T1000 (cell line): ENCODE measurements at places on chromosomes 16 and 17.

- no peak for DNase-seq
Measured at GRCh38 chr17:55735731-55736405, 13.2 kb upstream of the TMEM100 start.

GRCh38 chr16:53912155-53912554 is 208.2 kb downstream of the FTO start:
- no peak for DNase-seq

- no peak for DNase-seq
Measured at GRCh38 chr17:62180772-62181171, 115.7 kb upstream of the MED13 start.

DNA sequence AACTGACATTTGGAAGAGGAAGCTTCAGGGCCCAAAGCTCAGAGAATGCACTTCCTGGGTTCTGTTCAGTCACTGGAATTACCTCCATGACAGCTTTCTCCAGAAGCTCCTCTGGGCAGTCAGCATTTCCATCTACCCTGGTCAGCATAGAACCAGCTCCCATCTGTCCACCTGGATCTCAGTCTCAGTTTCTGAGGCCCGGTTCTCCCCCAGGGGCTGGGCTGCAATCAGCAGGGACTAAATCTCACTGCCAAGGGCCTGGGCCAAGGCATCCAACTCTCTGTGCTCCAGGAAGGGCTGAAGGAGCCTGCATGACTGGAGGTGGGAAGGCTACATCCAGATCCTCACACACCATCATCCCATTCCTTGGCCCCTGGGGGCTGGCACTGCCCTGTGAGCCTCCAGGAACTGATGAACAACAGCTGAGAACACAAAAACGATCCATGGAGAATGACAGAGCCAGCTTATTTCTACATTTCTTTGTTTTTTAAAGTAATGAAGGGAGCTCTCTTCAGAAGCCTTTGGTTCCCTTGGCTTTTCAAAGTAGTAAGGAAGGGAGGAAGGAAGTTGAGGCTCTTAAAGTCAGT is 66.3 kb upstream of the MRTFB start:
- DNase-seq: no peak

- no peak for DNase-seq
Measured at GRCh38 chr17:74637265-74637664, 13.7 kb upstream of the CD300E start.

DNA sequence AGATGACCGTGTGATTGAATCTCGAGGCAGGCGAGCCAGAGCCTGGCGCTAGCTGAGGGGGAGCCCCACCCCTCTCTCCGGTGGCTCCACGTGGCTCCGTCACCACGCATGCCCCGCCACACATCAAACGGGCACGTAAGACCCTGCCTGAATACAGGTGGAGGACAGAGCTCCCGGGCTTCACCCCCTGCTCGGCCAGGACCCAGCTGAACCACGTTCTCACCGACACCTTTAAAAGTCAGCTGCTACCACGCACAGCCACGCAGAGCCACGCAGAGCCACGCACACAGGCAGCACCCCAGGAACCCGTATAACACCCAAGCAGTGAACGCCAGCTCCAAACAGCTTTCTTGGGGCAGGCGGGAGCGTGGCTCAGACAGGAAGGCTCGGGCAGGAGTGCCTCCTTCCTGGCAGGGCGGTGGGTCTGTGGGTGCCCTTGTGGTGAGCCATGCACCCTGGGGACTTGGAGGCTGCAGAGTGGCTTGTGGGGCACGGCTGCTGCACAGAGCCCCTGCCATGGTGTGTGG is 4.4 kb downstream of the TMEM204 start:
- no peak for DNase-seq

- DNase-seq: no peak
Measured at GRCh38 chr16:55498101-55498500, 10.8 kb upstream of the LPCAT2 start.

DNA sequence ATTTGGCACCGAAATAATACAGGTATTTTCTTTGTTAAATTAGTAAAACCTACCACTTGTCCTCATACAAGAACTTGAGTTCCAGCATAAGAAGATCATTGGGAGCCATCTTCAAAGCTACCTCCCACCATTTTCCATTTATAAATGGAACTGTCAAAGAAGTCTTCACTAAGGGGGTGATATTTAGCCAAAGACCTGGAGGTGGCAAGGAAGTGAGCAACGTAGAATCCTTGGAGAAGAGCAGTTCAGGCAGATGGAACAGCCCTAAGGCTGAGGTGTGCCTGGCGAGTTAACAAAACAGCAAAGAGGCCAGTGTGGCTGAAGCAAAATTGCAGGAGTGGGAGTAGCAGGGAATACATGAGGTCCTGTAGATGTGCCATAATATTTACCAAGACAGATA is 1.8 kb downstream of the KCNJ16 start:
- no peak for DNase-seq

- no peak for DNase-seq
Measured at GRCh38 chr16:65125322-65125721, 3.5 kb upstream of the CDH11 start.

GRCh38 chr17:80981062-80981902 is 10.4 kb upstream of the CHMP6 start:
- no peak for DNase-seq

GRCh38 chr17:16927641-16928321 is 44.1 kb downstream of the TNFRSF13B start:
- no peak for DNase-seq

DNA sequence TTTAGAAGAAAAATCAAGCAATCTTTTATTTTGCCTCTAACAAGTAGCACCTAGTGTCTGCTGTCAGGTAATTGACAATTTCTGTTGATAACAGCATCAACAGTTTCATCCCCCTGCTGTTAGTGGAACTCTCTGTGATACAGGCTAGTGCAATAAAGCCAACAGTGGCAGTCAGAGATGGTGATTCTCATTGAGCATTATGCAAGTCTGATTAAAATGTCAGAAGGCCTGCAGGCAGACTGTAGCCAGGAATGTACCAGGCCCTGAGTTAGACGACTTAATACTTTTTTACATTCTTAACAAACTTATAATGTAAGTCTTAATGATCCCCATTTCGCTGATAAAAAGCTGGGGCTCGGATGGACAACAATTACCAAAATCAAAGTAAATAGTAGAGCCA is 14.6 kb downstream of the CYLD start:
- DNase-seq: no peak

- no peak for DNase-seq
Measured at GRCh38 chr17:80961541-80962330, 29.9 kb upstream of the CHMP6 start.

DNA sequence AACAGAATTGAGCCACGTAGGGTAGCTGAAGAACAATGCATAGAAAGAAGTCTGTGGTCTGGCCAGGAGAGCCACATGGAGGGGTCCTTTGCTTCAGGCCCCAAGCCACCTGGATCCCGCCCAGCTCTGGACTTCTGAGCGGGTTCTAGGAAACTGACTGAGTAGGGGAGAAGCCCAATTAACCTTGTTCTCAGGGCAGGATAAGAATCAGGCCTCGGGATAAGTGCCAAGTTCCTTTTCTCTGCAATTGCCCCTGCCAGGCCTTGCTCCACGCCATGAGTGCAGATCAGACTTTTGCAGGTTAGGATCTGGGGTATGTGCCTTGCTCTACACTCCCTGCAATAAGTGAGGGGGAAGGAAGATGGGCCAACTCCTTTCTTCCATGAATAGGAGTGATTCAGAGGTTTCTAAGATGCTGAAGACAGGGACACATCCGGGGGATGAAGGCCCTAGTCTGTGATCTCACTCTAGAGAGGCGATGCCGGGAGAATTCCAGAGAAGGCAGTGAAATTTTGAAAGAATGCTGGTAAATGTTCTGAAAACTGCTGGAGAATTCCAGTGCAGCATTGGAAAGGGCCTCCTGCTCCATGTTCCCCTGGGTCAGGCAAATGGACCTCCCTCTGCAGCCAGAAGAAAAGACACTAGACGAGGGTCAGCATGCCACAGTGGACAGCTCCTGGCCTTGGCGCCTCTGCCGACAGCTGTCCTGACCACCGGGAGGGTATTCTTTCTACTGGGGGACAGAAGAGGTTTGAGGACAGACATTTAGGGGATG is 5.8 kb downstream of the NEUROD2 start:
- DNase-seq: no peak

- DNase-seq: no peak
Measured at GRCh38 chr17:37019117-37019740, 70.5 kb downstream of the AATF start.

DNA sequence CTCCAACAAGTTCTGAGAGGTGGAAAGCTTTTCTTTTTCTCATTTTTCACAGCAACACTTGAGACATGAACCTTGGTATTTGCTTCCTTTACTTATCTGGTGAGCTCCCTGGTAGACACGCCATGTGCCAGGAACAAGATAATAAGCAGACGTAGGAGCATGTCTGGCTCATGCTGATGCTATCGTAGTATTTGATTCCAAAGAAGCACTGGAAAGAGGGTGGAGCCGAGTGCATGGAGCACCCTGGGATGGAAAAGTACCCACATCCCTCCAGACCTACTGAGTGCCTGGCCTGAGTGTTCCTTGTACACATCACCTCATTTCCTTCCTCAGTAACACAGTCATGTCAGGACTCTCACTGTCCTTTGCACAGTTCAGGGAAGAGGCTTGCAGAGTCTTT is 231.0 kb downstream of the CBLN1 start:
- DNase-seq: no peak

GRCh38 chr16:84823484-84823883 is 3.7 kb downstream of the CRISPLD2 start:
- DNase-seq: no peak

- no peak for DNase-seq
Measured at GRCh38 chr17:7647018-7647417, 3.7 kb upstream of the ATP1B2 start.

DNA sequence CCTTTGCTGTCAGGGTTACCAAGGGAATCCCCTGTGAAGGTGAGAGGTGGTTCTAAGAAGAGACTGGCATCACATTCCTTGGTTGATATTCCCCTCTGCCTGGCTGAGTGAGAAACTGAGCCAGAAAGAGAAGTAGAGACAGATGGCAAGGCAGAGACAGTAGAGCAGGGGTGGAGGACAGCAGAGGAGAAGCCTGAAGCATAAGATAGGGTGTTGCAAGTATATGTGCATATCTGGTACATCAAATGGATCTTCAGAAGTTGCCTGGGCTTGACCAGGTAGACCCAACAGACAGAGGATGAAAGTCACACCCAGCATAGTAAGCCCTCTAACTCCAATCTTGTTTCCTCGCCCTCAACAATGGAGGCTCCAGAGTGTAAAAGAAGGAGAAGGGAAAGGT is 7.9 kb upstream of the THUMPD1 start:
- no peak for DNase-seq

- DNase-seq: no peak
Measured at GRCh38 chr17:32192379-32192778, 50.1 kb downstream of the RHOT1 start.

DNA sequence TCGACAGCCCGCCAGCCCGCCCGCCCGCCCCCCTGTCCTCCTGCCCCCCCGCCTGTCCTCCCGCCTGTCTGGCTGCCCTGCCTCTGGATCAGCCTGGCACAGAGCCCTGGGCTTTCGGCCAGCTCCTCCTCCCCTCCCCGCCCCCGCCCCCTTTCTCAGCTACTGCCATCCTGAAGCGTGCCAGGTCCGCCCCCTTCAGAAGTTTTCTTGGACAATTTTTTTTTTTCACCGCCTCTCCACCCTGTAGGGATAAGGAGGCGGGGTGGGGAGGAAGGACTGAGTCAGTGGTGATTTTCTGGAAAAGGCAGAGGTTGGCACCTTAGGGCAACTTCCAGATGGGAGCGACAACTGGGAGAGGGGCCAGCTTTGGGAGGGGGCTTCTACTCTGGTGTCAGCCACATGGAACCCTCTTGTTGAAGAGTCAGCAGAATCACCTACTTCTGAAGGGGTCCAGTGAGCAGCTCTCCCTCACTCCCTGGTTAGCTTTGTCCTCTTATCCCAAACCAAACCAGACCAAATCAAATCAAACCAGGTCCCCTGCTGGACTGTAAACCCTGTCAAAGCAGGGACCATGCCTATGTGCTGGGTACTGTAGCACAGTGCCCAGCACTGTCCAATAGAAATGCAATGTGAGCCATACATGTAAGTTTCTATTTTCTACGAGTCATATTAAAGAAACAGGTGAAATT is 19.7 kb downstream of the IGF2BP1 start:
- no peak for DNase-seq

DNA sequence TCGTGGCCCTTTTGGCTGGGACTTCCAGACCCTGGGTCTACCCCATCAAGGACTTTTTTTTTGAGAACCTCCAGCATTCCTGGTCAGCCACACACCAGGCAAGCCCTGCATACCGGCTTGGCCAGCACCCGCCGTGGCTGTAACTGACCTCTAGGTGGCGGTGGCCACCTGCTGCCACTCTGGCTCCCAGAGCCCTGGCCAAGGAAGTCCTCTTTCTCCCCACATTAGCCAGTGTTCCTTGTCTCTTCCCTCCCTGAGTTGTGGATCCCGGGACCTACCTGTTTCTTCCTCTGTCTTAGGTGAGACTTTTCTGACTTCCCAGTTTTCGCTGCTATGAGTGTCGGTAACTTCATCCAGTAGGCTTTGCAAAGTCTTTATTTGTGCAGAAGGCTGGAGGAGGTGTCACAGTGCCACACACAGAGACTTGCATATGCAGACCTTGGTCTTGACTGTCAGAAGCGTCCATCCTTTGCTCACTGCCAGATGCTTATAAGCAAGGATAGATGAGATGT is 348.3 kb downstream of the CPPED1 start:
- no peak for DNase-seq

GRCh38 chr16:77596261-77596660 is 126.1 kb upstream of the NUDT7 start:
- no peak for DNase-seq

DNA sequence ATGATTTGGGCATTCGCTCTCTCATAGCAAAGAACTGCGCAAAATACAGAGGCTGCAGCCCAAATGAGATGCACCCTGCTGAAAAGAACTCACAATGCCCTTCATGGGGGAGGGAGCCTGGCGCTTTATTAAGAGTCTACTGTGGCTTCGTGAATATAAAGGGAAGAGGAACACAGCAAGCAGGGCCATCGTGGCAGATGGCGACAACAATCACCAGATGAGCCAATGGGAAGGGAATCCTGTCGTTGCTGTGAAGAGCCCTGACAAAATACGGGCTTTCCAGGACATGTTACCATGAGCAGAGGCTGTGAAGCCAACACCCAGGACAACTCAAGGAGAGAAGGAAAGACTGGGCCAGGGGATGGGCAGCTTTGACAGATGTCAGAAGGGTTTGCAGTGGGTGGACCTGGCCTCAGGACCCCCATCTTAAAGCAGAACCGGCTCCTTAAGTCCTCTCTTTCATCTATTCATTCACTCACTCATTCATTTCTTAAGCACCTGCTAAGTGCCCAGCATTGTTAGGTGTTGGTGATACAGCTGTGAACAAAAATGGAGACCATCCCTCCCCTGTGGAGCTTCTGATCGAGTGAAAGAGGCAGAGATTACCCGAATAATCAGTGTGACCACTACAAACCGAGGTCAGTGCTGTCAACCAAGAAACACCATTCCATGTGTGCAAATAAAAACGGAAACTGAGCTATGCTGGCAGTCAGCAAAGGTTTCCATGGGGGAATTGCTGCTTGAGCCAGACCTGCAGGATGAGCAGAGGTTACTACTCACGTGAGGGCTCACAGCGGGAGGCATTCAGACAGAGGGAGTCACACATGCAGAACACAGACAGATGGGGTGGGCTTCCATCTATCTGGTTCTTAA is 125.8 kb downstream of the DYNLRB2 start:
- DNase-seq: no peak
